Glutamatergic neuron (in vitro differentiated cells): ENCODE measurements at places on chromosomes 11 and 22. TPM values are rescaled to one million over a fixed set of nuclear protein-coding genes. Genes with fewer than 3 reads are reported as not detected.

- no peaks in the 10 kb centered on the region for H3K4me1 ChIP-seq
- no peak overlapping the region for H3K4me3 ChIP-seq
- no peak for DNase-seq
- H3K27me3 ChIP-seq = no peaks in the 10 kb centered on the region
- H3K36me3 ChIP-seq = no peaks in the 10 kb centered on the region
Observed at GRCh38 chr11:105763594-105763993, 153.7 kb downstream of the GRIA4 start.

The CNTF gene
- total RNA-seq = 4.6 TPM

DNA sequence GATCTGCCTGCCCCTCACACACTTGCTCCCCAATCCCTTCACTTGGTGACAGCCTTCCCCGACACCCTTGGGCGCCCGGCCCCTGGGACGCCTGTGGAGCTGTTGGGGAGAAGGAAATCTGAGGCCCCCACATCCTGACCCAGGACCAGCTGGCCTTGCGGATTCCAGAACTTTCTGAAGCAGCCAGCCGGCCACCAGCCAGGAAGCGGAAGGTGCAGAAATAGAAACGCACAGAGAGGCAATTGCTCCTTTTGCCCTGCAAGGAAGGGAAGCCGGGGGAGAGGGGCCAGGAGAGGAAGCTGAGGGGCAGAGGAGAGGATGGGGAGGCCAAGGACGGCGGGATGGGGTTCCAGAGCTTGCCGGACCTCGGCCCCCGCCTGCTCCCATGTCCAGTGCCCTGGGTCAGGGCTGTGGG, 66.7 kb upstream of the LINC01488 start:
- peaks cover 5% of the 10 kb centered on the region for H3K36me3 ChIP-seq
- no peaks in the 10 kb centered on the region for H3K27me3 ChIP-seq
- H3K27ac ChIP-seq = no peak overlapping the region

DNA sequence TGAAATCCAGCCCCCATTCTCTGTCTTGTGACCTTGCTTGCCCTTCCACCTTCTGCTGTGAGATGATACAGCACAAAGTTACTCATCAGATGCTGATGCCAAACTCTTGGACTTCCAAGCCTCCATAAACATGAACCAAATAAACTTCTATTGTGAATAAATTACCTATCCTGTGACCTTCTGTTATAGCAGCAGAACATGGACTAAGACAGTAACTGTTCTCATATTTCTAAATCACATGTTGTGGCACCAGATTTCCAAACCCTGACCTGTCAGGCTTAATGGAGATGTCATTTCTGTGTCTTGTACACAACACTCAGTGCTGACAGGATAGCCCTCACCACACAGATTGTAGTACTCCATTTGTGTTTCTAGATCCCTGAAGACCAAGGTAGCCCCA, 6.0 kb downstream of the SLC22A25 start:
- H3K27me3 ChIP-seq = no peaks in the 10 kb centered on the region
- no peak overlapping the region for H3K27ac ChIP-seq
- no peak overlapping the region for H3K4me3 ChIP-seq
- no peak for DNase-seq
- H3K36me3 ChIP-seq = peaks cover 14% of the 10 kb centered on the region

DNA sequence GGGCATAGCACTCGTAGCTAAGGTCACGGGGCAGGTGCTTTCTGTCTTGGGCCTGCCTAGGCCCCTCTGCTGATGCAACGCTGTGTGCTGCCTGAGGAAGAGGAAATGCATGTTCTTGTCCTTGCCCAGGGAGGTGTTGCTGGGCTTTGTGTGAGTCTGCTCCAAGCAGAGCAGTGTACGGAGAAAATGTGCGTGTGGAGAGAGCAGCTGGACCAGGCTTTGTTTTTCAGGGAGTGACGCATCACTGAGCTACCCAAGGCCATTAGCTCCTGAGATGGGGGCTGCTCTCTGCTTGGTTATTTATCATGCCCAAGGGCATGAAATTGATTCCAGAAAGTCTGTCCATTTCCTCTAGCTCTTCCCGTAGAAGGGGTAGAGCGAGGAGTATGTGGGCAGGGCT, 82.9 kb upstream of the THY1 start:
- peaks cover 11% of the 10 kb centered on the region for H3K27me3 ChIP-seq
- H3K4me1 ChIP-seq = peaks cover 21% of the 10 kb centered on the region
- peaks cover 5% of the 10 kb centered on the region for H3K36me3 ChIP-seq
- no peak for DNase-seq

- DNase-seq = no peak
- peaks cover 7% of the 10 kb centered on the region for H3K27me3 ChIP-seq
- peaks cover 2% of the 10 kb centered on the region for H3K4me1 ChIP-seq
- no peak overlapping the region for H3K4me3 ChIP-seq
- no peaks in the 10 kb centered on the region for H3K36me3 ChIP-seq
Observed at GRCh38 chr11:72233773-72234513, 9.4 kb downstream of the INPPL1 start.

The TTC17 gene
- 92.0 TPM for total RNA-seq
